ENCODE measurements at places on chromosomes 5 and 9.

GRCh38 chr9:109568568-109569210 lies 70.6 kb upstream of the PTPN3 start:
- DNase-seq = no peak

DNA sequence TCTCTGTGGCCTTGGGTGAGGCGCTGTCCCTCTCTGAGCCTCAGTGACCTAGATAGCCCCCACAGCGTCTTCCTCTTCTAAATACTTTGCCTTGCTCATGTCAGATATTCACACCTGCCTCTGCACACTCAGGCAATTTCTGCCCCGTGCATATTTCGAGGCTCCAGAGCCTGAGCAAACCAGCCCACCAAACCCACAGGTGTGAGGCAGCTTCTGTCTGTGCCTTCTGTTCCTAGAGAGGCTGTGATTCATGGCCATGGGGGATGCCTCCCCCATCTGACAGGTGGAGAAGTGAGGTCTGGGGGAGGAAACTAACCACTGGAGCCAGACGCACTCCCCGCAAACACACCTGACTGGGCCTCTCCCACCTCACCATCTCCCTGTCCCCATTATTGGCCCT lies 42.7 kb upstream of the CPLX2 start:
- DNase-seq = no peak

DNA sequence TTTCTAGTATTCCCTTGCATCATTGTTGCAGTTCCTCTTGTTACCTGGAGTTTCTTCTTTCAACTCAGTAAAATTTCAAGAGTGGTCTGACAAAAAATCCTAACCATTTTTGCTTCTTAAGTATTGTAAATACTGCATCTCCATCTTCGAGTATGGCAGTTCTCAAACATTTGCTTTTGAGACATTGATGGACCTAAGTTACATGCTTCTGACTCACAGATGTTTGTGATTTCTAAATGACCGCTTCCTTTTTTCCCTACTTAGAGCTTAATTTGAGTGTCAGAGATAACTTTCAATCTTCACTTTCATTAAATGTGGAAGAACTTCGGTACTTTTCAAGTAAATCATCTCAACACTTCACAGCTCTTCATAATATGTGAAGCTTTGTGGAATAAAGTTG lies 4.2 kb downstream of the UHRF2 start:
- no peak for DNase-seq

- DNase-seq = no peak
Observed at GRCh38 chr9:121336665-121337064, 33.4 kb downstream of the STOM start.

DNA sequence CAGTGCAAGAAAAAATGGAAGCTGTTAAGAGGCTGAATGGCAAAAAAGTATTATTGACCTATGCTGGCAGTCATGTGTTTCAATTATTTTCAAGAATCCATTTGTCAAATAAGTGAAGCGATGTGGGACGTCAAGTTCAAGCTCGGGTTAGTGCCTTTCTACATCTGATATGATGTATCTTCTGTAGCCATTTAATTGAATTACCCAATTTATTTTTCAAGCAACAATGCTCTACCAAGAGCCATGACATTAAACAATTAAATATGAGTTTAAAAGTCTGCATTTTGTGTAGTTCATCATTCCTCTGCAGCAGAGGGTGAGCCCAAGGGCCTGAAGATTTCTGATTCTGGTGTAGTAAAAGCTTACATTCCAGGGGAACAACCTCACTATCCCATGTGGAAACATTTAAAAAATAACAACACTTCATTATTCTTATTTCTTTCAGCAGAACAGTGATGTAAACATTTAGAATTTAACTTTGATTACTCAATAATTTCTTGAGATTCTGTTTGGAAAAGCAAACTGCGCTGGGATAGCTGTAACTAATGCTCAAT lies 619.7 kb upstream of the ARRDC3 start:
- no peak for DNase-seq

- no peak for DNase-seq
Observed at GRCh38 chr9:73039271-73040263, 86.7 kb upstream of the ALDH1A1 start.

- no peak for DNase-seq
Observed at GRCh38 chr5:91245871-91246270, 137.2 kb downstream of the ARRDC3 start.

- DNase-seq = no peak
Observed at GRCh38 chr5:50576686-50577256, 89.7 kb upstream of the PARP8 start.
